Mesenchymal stem cell (in vitro differentiated cells and primary cell): ENCODE measurements at places on chromosomes 11 and 22.

DNA sequence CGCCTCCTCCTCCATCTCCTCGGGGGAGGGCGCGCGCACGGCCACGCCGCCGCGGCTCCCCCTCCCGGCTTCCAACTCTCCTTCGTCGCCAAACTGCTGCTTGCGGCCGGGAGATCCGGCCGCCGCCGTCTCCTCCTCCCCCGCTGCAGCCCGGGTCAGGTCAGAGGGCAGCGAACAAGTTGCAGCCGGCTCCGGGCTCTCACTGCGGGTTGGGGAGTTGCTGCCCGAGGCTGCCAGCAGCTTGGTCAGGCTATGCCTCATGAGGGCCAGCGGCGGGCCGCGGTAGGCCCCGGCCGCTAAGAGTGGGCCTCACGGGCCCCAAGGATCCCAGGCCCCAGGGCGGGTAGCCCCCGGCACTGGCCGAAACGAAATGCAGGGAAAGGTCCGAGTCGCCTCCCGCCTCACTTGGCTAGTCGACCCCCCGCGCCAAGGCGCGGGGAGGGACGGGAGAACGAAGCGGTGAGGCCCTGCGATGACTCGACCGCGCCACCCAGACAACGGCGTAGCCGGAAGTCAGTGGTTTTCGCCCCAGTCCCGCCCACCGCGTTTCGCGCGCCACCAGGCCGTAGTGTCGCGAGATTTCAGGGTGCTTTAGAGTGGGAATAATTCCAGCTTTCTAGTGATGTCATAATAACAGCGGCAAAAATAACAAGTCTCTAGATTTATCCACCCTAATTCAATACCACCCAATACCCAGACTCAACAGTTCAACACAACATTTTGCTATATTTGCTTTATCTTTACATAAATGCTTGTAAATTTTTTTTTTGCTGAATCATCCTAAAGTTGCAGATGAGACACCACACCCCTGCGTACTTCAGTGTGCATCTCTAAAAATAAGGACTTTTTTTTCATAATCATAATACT lies at the start of gene CREBZF:
CREBZF (minus strand) TSS at position 515 of the 867 bp plus-strand sequence; CDS start at position 261, 254 bp downstream.
- DNase-seq = peak; percentile 95

- DNase-seq = no peak
Measured at GRCh38 chr22:42892156-42892555, 35.1 kb upstream of the ARFGAP3 start.

- no peak for DNase-seq
Measured at GRCh38 chr11:117345039-117345438, 17.4 kb downstream of the CEP164 start.

DNA sequence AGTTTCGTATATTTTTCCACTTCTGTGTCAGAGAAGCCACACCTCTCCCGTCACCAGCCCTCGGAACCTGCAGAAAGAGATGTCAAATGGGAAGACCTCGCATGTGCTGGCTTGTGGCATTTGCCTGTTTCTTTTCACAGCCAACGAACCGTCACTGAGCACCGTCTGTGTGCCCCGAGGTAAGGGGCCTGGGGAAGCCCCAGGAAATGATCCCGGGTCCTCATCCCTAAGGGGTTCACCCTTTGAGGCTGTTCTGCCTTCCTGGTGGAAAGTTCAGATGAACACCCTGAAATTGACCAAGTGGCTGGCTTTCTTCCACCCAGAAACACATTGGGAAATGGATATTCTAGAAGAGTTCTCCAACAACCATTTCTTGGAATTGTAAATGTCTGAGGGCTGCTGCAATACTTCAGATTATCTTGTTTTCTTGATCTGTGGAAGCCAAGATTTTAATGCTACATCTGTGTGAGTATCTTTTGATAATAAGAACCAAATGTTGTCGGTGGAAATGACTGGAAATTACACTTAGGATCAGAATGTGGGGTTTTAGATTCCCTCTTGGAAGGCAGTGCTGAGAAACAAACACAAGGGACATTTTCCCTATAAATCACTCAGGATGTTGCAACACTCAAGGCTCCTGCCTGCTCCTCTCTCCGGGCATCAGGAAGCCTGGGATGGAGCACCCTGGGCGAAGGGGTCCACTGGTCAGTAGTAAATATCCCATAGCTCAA lies 37.6 kb downstream of the RIBC2 start:
- DNase-seq = peak; percentile 77

DNA sequence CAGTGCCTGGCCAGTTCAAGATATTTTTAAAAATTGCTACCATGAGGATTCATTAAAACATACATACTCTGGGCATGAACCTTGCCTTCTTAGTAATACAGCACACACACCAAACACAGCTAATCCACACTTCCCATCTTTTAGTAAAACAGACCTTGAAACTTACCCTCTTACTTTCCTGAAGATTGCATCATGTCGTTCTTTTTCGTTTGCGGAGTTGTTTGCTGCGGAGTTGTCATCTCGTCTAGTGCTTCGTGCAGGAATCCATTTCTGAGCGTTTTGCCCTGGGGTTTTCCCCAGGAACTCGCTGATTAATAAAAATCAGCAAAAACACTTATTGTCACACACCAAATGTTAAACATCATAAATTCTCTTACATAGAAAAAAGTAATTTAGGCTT lies 3.0 kb downstream of the EIF4G2 start:
- no peak for DNase-seq
